ENCODE measurements at places on chromosomes 2 and 18.

DNA sequence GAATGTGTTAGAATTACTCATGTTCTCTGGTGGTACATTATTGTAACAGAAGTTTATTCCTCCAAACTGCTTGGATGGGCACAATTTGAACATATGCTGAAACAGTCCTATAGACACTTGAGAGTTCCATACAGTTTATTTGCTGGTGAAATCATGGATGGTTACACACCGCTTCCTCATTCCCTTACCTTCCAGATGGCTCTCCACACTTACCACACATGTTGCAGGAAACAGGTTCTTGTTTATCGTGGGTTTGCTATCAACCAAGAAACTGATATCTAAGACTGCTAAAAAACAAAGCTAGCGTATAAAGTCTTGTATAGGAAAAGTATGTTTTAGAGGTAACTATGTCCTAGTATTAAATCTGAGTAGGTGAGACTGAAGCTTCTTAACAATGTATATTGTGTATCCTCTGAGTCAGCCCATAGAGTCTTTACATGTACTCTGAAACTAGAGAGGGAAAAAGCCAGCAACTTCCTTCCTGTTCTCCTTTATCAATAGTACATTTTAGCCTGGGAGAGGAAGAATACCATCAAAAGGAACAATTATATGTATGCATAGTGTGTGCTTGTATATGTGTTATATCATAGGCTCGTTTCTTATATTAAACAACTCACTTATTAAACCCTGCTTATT lies 313.1 kb downstream of the PLCL1 start:
- no peak for DNase-seq

DNA sequence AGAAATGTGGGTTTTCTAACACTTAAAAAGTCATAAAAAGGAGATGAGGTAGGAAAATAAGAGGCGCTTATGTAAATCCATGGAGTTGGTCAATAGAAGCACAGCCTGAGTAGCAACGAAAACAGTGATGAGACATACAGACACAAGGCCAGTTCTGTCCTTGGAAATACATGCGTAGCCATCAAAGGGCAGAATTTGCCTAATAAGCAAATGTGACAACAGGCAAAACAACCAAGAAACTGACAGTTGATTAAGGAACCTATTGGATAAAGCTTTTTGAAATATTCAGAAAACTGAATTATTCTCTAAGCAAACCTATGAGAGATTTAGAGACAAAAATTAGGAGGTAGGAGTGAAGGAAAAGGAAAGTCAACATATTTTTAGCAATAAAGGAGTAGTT lies 586.3 kb downstream of the PLCL1 start:
- no peak for DNase-seq

DNA sequence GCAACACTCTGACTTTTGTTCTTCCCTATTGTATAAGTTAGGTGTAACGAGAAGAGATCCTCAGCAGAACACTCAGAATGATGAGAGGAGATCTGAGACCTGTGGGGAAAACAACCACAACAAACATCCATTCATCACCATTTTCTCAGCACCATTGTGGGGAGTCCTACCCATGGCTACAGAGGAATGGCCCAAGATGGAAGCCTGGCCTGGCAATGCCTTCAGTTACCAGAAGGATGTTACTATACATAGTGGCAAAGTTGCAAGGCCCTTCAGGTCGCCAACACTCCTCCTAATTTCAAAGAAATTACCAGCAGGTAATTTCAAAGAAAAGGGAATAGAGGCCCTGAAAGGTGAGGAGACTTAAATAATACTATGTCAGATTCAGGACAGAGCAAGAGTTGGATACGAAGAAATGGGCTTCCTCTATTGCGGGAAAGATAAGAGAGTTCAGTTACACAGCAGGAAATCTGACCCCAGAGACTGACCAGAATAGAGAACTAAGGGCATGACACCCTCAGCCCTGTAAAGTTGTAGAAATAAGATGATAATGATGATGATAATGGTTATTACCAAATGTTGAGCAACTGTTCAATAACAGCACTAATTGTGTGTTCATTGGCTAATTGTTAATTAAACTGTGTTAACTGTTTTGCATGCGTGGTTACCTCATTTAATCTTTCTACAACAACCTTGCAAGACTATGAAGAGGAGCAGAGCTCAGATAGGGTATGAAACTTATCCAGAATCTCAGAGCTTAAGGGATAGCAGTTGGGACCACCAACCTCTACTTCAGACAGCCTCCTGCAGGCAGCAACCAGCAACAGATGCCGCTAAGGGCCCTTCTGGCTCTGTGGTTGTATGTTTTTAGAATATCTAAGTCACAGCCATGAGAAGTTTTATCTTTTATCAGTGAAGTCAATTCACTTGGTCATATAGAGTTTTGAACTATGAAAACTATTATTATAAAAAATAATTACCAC lies 37.5 kb downstream of the DHRS9 start:
- DNase-seq, result no peak

DNA sequence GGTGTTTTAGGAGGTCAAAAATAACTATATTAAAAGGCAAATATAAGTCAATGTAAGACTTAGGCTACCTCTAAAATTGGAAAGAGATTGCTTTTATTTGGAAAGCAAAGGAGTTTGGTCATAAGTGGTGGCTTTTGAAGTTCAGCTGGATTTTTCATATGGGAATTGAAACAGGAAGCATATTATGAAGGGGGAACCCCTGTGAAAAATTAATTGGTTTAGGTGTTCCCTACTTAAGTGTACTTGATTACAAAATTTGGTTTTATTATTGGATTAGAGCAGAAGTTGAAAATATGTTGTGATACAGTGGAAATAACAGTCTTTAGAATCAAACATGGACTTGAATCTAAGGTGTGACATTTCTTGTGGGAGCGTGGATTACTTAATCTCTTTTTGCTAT lies 121.4 kb upstream of the TTC27 start:
- no peak for DNase-seq

- DNase-seq, result no peak
Measured at GRCh38 chr2:240424341-240425235, 10.9 kb upstream of the GPC1 start.

DNA sequence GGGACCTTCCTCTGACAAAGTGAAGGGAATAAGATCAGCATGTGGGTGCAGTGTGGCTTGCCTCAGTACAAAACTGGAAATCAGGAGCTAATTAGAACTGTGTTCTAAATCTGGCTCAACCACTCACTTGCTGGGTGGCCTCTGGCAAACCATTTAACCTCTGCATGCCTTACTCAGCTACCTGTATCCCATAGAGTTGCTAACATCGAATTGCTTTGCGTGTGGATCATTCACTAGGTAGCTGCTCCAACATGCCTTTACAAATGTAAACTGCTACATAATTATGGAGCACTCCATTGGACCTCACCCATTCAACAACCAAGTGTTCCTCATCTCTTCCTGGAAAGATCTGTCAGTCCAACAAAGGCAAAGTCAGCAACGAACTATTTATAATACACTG lies 19.0 kb downstream of the PLEKHM3 start:
- DNase-seq, result no peak

DNA sequence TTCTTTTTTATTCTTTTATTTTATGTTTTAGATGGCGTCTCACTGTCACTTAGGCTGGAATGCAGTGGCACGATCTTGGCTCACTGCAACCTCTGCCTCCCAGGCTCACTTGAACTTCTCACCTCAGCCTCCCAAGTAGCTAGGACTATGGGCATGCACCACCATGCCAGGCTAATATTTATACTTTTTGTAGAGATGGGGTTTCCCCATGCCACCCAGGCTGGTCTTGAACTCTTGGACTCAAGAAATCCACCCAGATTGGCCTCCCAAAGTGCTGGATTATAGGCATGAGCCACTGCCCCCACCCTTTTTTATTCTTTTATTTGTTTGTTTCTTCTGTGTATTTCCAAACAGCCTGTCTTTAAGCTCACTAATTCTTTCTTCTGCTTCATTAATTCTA lies 306.7 kb upstream of the THUMPD2 start:
- DNase-seq, result no peak

- no peak for DNase-seq
Measured at GRCh38 chr2:38754506-38754905, 3.3 kb upstream of the SRSF7 start.

- no peak for DNase-seq
Measured at GRCh38 chr2:54247115-54247514, 8.9 kb downstream of the TSPYL6 start.

DNA sequence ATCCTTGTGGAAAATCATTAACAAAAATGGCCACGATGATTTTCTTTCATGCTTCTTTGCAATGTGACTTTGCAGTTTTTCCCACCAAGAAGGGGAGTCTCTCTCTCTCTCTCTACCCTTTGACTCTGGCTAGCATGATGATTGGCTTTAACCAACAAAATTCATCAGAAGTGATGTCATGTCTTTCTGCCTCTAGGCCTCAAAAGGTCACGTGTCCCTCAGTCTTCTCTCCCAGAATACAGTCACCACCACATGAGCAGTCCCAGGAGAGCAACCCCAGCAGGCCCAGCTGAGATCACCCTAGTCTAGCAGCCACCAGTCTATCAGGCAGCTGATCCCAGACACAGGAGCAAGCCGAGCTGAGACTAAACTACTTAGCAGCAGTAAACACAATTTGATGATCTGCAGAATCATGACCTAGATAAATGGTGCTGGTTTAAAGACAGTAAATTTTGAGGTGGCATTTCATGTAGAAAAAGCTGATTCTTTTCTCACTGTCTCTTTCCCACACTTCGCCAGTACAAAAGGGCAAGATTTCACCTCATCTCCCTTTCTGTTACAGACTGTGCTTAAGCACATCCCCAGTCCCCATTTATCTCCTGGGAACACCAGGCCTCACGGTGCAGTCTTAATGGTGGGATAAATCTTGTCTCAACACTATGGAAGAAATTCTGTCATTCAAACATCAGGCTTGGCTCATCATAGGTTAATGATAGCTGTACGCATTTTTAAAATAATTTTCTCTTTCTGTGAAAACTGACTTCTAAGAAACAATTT lies 132.7 kb downstream of the SCG2 start:
- no peak for DNase-seq

GRCh38 chr18:79486356-79487182 lies 90.8 kb downstream of the NFATC1 start:
- DNase-seq, result no peak

DNA sequence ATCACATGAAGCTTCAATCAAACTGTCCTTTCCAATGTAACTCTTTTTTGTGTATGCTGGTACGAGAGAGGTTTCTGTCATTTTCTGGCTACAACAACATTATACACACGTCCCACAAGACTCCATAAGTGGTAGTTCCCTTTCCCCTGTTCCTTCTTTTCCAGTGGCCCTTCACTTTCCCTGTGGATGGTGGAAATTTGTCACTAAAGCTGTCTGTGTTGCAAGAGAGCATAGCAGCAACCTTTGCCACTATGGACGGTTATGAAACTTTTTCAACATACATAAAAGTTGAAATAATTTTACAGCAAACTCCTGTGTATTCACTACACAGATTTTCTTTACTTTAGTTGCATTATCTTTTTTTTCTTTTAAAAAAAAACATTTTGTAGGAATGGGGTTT lies 18.7 kb downstream of the DBI start:
- no peak for DNase-seq

DNA sequence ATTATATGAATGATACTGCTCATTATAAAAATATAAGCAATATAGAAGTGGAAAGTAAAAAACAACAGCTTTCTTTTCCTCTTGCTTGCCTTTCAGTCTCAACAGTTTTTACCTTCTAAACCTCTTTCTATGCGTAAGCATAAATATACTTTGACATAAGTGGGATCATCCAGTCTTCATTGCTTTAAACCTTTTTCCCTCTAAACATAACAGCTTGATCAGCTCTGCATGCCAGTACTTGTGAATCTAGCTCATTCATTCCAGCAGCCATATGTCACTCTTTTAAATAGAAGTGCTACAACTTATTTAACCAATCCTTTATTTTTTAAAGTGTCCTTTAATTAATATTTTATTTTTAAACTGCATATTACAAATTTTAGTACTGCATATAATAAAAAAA lies 88.1 kb downstream of the TTC27 start:
- no peak for DNase-seq

DNA sequence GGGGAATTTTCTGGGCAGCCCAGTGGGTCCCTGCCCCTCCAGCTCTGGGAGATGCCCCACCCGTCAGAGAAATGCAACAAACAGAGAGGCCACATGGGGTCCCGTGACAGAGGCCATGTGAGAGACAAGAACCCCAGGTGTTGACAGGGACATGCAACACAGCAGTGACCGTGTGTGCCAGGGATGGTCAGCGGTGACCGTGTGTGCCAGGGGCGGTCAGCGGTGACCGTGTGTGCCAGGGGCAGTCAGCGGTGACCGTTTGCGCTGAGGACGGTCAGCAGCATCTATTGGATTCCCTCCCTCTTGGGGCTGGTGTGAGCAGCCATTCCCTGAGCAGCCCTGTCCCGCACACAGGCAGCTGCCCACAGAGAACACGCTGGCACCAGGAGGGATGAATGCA lies 146.6 kb upstream of the OTOS start:
- no peak for DNase-seq

- DNase-seq, result no peak
Measured at GRCh38 chr18:3499501-3499900, 49.5 kb downstream of the TGIF1 start.

GRCh38 chr2:184444217-184444616 lies 154.1 kb upstream of the ZNF804A start:
- no peak for DNase-seq

DNA sequence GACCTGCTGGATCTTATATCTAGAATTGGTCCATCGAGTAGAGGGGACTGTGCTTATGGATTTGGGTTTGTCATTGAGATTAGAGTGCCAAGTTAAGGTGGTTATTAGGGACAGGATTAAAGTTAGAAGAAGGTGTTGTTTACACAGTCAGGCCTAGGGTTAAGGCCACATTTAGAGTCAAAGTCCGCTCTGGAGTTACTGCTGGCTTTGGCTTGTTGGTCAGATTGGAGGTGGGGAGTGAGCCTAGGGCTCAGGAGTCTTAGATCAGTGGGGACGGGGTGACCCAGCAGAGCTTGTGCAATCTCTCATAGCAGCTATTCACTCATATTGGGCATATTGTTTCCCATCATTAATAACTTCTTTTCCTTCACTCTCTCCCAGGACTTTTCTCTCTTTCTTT lies 13.5 kb upstream of the EPAS1 start:
- no peak for DNase-seq

- no peak for DNase-seq
Measured at GRCh38 chr2:6780765-6781274, 84.9 kb downstream of the CMPK2 start.

- DNase-seq, result no peak
Measured at GRCh38 chr2:122639711-122640110, 884.3 kb downstream of the TSN start.

GRCh38 chr2:207133458-207133819 lies 32.3 kb downstream of the KLF7 start:
- DNase-seq, result no peak

DNA sequence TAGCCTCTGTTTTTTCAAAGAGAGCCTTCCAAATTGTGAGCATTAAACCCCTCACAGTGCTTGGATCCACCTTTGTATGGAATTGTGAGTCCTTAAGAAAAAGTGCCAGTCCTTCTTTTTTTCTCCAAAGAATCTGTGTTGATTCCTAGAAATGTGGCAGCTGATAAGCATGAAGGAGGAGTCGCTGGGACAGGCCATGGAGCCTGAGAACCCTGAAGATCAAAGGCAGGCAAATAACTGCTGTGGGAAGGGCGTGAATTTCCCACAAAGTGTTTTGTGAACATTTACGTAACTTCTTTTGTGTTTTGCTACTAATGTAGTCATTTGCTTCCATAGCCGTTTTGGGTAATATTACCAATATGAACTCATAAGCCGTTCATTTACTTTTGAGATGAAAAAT lies 27.7 kb upstream of the CHMP1B start:
- DNase-seq, result no peak

All from type B pancreatic cell (in vitro differentiated cells).